ENCODE measurements at places on chromosomes 12 and 14. TPM values are rescaled to one million over a fixed set of nuclear protein-coding genes. Genes with fewer than 3 reads are reported as not detected.

DNA sequence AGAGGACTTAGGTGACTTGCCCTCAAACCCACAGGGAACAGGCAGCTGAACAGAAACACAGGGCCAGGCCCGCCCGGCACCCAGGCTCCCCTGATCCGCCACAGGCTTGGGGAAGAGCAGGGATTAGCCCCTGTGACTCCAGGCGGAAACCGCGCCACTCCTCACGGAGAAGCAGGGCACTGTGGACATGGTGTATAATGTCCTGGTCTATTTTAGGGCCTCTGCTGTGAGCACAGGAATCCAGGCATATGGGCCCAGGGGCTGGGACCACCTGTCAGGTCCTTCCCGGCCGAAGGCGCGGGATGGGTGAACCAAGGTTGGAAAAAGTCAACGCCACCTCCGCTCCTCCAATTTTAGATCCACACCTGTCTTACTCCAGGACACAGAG lies 34.6 kb upstream of the MEG3 start:
- no peak for DNase-seq

GRCh38 chr12:110940296-110940695 lies 19.9 kb upstream of the MYL2 start:
- no peak for DNase-seq

DNA sequence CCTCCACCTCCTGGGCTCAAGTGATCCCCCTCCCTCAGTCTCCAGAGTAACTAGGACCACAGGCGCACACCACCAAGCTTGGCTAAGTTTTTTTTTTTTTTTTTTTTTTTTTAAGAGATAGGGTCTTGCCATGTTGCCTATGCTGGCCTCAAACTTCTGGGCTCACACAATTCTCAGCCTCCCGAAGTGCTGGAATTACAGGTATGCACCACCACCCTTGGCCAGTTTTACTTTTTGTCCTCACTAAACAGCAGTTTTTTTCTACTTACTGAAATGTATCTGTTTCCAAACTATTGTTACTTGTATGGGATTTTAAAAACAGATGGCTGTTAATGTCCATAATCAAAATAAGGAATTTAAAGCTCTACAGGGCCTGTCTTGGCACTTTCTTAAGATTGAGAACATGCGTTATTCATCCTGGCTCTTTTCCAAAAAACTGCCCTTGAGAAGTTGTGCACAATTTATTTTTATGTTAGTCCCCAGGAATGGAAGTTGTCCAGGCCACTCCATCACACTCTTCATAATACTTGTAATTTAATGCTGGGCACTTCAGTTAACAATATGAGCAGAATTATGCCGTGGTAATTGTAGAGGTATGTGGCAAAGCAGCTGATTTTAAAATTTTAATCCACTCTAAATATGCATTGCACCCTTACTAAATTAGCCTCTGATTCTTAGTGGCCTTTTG lies 51.9 kb upstream of the REP15 start:
- DNase-seq, result no peak

GRCh38 chr12:40762072-40762471 lies 69.8 kb downstream of the CNTN1 start:
- no peak for DNase-seq

Gene SLC35E3
- under 0.01 TPM for polyA plus RNA-seq

All from sigmoid colon (tissue), 7 donors.